ENCODE measurements at places on chromosomes 1 and 21.
A peak's percentile ranks its signal among the peaks of the same experiment; 100 is the strongest.

DNA sequence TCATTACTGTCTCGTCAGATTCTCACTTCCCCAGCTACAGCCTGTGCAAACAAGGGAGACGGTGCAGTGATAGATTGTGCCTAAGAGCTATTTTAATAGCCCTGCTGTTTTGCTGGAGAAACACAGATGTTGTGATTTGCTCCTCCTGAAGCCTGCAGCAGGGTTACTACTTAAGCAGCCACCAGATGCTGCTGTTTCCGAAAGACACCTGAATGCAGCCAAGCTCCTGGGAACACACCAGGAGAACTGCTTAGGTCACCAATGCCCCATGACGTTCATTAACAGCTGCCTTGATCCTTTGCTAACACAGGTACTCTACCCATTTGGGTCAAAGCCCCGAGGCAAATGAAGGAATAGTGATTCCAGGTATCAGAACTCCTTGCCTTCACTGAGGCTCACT lies 411.8 kb upstream of the DAB1 start:
- DNase-seq: no peak

DNA sequence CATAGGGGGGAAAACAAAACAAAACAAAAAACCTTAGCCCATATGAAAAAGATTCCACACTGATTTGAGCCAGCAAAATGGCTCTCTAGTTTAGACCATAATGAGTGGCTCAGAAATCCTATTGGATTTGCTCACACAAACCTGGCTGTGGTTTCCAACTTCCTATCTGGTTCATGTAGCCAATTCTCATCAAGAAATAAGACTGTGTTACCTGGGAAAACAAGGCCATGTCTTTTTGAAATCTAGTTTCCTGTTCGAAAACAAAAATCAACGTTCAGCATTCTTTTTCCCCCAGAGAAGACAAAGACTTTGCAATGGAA lies 69.2 kb downstream of the TBX15 start:
- no peak for DNase-seq

GRCh38 chr1:168468042-168468809 lies 75.6 kb downstream of the XCL2 start:
- no peak for DNase-seq

GRCh38 chr21:37561941-37562919 lies 195.7 kb downstream of the DYRK1A start:
- DNase-seq: no peak

DNA sequence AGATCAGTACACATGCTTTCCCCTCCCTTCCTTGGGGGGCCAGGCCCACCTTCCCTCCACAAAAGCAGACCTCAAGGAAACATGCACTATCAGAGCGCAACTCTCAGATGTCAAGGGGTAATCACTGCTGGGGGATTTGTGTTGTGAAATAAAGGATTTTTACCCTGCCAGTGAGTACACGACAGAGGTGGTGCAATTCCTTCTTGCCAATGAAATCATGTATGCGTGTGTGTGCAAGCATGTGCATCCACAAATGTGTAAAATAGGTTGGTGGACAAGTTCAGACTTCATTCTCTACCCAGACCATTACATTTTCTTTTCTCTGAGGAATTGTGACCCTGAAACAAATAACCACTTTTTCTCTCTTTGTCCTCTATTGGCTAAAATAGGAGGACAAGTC lies 9.8 kb upstream of the NOS1AP start:
- no peak for DNase-seq

DNA sequence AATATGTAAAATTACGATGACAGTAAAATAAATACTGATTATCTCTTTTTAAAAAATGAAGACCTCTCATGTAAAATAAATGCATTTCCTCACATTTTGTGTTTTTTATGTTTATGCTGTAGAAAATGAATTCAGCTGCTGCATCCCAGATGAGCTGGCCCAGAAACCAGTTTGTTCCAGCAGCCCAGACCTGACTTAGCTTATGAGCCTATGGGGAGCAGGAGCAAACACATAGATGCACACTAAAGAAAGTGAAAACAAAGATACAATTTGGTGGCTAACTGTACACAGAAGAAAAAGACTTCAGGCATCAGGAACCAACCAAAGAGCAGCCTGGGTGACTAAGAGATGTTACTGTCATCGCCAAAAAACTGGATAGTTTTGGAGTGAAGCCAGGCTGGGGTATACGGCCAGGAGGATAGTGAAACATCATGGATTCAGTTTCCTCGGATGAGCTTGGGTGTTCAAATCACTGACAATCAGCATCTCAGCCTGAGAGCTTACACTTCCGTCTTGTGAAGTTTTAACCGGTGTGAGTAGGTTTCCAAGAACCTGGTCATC lies 113.9 kb upstream of the BACE2 start:
- no peak for DNase-seq

DNA sequence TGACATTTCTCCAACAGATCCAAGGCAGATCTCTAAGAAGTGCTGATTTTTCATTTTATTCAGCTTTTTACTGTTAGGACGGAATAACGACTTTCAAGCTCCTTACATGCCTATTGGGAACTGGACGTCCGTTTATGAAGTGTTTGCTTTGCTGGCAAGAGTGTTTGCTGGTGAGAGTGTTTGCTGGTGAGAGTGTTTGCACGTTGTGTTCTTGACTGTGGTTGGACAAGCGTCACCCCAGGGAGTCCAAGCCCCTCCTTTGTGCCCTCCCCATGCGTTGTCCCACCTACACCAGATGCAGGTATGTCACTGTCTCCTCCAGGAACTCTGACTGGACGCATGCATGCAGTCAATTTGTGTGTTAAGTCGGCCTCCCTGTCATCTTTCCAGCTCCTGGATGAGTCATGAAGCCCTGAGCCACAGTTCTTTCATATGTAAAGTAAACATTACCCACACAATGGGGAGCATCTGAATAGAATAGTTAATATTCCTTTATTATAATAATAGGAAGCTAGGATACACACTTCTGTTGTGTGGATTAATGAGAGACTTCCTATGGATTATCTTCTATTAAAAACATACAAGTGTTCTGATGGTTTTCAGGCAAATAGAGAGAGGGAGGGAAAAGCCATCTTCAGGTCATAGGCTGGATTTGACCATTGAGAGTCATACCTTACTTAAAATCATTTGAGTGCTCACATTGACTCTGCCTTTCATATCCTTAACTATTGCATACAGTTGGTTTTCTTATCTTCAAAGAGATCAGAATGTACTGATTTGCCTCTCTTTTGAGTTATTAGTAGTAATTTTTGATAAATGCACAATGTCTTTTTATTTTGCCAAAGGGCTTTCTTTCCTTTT lies 119.2 kb downstream of the GALNT2 start:
- DNase-seq: no peak

DNA sequence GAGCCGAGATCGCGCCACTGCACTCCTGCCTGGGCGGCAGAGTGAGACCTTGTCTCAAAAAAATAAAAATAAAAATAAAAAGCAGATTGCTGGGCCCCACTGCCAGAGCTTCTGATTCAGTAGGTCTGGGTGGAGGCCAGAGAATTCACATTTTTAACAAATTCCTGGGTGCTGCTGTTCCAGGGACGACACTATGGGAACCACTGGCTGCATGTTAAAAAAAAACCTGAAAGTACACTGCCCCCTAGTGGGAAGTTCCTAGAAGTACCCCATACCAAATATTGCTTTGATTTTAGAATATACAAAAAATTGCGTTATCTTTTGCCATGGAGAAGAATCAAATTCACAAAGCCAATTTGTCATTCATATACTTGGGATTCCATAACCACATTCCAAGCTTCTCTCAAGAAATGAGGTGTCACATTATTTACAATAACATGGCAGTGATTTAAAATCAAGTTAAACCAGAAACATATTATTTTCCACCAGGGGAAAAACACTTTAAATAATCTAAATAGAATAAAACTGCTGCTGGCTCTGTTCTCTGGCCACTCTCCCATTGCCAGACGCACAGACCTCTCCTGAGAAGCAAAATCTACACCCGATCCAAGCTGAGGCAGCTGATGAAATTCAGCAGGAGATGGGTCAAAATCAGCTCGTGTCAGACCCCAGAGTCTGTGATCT lies 27.4 kb downstream of the SYF2 start:
- DNase-seq: no peak

DNA sequence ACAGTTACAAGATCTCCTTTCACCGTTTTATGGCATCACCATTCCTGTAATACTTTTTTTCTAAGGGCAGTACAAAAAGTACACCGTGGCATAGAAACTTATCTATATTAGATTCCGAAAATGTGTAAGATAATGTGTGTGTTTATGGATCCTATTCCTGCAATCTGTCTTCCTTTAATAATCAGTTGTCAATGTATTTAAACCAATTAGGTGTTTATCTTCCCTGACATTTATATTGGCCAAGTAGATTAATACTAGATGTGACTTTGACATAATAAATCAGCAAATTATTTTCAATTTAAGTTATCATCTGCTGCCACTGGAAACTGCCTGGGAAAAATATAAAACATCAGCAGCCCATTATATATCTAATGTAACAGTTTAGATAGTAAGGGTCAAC lies 770.3 kb upstream of the ADGRL2 start:
- DNase-seq: no peak

DNA sequence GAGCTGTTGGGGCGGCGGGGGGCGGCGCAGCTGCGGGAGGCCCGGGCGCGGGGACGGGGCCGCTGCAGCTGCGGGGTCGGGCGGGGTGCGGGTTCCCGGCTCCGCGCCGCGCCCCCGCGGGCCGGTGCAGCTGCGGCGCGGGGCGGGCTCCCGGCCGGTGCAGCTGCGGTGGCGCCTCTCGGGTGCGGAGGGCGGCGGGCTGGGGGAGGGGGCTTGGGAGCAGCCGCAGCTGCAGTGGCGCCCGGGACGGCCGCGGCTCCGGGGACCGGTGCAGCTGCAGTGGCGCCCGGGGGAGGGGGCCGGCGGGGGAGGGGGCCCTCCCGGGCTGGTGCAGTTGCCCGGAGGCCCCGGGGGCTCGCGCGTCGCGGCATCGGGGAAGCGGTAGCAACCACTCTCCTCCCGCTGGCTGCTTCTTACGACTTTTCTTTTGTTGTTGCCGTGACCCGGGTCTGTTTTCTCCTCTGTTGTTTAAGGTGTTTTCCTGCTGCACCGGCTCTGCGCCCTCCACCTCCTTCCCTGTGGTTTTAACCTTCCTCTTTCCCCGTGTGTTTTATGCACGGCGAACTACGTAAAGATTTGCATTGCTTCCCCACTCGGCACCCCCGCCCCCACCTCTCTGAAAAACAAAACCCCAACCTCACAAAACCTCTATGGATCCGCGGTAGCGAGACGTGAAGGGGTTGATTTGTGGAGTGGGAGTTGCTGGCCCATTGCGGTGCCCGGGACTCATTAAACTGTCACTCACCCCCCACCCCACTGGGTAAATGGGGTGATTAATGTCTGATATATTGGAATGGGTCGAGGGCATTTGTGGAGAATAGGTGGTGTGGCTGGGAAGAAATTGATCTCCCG lies 1.7 kb upstream of the ZBTB18 start:
- DNase-seq: peak; percentile 31

DNA sequence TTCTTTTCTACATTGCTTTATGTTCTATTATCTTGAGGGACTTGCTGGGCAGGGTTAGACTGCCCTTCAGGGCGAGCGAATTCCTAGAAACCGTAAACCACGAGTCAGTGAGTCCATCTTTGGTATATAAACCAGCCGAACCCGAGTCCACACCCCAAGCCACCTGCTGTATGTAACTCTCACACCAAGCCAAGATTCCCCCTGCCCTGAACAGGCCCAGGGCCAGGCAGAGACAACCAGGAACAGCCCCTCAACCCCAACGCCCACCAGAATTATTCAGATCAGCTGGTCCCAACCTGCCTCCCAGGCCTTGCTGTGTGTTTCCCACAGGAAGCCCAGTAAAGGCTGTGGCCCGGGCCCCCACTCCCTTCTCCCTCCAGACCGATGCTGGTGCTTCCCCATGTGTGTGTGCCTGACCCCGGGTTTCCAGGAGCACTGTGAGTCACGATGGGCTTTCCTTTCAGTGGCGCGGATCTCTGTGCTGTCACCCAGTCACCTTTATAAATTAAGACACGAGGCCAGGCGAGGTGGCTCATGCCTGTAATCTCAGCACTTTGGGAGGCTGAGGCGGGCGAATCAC lies 17.1 kb downstream of the KIF17 start:
- no peak for DNase-seq

DNA sequence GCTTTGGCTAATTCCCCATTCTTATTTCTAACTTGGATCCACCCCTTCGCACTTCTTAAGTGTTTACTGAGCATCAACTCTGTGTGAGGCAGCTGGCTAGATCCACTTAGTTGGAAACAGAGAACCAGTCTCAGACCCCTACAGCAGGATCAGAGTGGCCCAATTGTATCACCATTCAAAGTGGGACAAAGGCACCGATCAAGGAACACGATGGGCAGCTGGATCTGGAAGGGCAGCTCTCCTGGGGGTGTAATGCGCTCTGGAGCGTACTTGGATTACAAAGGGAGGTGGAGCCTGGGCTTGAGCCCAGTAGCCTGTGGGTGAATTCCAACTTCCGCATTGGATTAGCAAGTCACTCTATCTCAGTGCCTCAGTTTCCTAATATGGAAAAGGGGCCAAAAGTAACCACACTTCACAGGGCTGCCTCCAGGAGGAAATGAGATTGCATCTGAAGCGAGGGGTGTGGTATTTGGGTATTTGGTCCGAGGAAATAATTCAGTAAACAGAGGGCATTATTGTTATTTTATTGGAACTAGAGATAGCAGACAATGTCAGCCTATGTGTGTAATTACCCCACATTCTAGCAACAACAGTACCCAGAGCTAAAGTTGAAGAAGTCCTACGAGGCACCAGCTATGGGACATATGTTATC lies 11.9 kb downstream of the ECE1 start:
- DNase-seq: no peak

DNA sequence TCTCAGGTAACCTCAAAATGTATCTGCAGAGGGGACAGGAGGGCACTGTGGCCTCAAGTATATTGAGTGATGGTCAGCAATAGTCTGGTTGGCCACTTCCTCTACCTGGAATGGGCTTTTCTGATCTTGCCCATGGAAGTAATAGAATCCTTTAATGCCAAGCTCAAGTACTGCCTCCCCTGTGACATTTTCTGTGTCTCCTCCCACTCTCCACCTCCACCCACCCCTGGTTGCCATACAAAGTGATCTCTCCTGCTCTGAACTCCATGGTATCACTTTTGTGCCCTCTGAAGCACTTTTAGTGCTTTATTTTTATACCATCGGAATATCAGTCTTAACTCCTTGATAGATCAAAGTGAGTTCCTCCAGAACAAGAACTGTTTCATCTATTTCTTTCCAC lies 9.2 kb upstream of the NOS1AP start:
- no peak for DNase-seq

GRCh38 chr1:211896958-211897357 lies 66.4 kb upstream of the LPGAT1 start:
- DNase-seq: no peak

DNA sequence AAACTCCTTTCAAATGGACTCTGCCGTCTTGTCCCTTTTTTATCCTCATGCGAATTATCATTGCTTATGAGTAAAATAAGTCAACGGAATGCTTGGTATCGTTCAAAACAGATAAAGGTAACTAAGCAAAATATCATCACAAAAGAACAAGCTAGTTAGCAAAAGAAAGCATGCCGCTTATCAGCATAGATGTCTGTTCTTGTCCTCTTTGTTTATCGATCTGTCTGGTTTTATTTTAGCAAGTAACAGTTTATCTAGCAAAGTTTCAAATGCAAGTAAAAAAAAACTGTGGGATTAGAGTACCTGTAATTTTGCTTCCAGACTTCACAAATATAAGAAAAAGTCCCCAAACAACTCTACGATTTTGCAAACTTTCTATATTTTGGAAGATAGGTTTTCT lies 561.5 kb downstream of the USP25 start:
- DNase-seq: no peak

Measured in activated T-helper 1 cell treated with anti-CD3 and anti-CD28 coated beads, Interleukin-2, amount 50 U/mL, for 16 hours (primary cell).